ENCODE measurements at places on chromosomes 13 and 19.
A peak's percentile ranks its signal among the peaks of the same experiment; 100 is the strongest.

DNA sequence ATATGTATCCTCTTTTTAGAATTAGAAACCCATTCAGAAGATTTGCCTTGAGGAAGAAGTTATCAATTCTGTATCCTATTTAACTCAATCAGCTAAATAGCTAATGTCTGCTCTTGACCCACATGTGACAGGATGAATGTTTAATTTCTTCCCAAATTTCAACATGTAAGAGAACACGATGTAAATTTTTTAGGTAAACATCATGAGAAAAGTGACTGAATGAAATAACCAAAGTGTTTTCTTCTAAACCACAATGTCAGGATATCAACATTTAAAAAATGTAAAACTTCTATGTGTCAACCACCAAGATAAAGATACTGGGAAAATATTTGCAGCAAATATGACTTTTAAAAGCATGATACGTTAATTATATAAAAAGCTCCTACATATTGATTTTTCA, 302.4 kb downstream of the DCT start:
- no peak for DNase-seq

- DNase-seq: no peak
These were observed 164.4 kb downstream of the LMO7 start for GRCh38 chr13:75800545-75800944.

DNA sequence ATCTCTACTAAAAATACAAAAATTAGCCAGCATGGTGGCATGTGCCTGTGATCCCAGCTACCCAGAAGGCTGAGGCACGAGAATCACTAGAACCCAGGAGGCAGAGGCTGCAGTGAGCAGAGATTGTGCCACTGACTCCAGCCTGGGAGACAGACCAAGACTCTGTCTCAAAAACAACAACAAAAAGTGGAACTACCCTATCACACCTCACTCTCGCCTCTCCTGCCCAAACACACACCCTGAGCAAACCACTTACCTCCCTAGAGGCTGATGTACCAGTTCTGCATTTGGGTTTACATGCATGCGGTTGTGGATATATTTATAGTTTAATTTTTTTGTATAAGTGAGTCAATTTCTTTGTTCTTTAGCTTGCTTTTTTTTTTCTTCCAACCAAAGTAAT, 7.7 kb upstream of the PTOV1 start:
- DNase-seq: no peak

DNA sequence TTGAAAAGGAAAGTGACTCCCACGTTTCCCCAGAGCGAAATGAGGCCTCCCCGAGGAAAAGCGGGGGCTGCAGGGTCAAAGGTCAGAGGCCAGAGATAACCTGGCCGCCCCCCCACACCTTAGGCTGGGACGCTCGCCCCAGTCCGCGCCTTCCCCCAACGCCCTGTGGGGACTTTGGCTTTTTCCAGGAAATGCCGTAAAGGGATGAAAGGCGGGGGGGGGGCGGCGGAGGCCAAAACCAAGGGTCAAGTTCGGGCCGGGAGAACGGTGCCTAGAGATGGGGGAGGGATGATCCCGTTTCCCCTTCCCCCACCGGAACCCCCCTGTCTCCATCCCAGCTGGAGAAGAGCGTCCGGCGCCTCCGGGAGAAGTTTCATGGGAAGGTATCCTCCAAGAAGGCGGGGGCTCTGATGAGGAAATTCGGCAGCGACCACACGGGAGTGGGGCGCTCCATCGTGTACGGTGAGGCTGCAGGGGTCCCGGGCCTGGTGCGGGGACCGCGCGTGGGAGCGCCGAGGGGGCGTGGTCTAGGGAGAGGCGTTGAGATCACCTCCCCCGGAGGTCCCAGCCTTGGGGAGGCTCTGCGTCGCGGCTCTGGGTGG, 575 bp downstream of the SHFL start:
- no peak for DNase-seq

GRCh38 chr13:111917086-111917485, 149.9 kb upstream of the SOX1 start:
- no peak for DNase-seq

GRCh38 chr13:31111136-31111535, 50.6 kb downstream of the HSPH1 start:
- no peak for DNase-seq

- DNase-seq: no peak
These were observed 2.9 kb downstream of the ABCC4 start for GRCh38 chr13:95298169-95298965.

GRCh38 chr13:30111810-30112209, 195.5 kb downstream of the KATNAL1 start:
- DNase-seq: no peak

- no peak for DNase-seq
These were observed 3.8 kb downstream of the GRIK5 start for GRCh38 chr19:42066075-42066754.

GRCh38 chr19:43455321-43456113, 9.9 kb downstream of the LYPD3 start:
- DNase-seq: no peak

DNA sequence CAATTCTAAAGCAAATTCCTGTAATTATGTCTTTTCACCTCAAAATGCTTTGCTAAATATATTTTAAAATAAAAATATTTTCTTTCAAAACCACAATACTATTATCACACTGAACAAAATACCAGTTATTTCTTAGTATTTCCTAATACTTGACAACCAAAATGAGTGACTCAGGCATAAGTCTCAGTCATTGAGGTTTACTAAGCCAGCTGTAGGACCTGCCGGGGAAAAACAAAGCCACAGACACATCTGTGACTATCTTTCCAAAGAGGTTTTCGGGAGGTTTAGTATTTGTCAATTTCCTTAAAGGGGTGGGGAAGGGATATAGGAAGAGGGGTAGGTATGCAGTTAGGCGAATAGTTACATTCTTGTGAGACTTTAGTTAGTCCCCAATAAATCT, 3.2 kb upstream of the ZNF235 start:
- no peak for DNase-seq

DNA sequence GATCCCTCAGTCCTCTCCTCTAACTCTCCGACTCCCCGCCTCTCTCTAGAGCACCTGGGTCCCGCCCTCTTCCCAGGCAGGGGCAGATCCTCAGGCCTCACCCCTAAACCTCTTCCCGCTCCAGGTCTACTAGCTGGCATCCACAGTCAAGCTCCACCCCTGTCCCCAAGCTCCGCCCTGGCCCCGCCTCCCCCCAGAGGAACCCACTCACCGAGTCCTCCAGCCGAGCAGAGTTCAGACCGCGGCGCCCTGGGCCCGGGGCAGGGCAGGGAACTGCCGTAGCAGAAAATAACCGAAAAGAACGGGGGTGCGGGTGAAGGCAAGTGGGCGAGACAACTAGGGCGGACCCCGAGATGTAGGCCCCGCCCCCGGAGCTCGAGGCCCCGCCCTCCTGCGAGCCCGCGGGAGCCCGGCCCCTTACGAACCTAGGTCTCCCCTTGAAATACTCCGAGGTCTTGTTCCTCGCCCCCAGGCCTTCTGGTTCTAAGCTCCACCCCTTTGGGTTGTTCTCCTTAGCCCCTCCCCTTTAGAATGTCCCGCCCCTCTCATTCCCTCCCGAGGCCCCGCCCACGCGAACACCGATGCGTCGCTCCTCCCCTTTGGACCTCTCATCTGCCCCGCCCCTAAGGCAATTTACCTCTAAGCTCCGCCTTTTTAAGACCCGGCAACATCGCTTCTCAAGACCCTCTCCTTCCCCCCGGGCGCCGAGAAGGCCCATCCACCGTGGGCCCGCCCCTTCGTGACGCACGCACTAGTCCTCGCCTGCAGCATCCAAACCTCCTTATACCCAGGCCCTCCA, at the start of gene GGN:
TSS of gene GGN (minus strand) at position 485 of the 799 bp plus-strand sequence. CDS start 773 bp downstream, outside the sequence.
- peak; percentile 63 for DNase-seq

GRCh38 chr13:111489301-111489700, 168.9 kb downstream of the TEX29 start:
- DNase-seq: no peak

- no peak for DNase-seq
These were observed 3.1 kb downstream of the NDUFA3 start for GRCh38 chr19:54105796-54106195.

DNA sequence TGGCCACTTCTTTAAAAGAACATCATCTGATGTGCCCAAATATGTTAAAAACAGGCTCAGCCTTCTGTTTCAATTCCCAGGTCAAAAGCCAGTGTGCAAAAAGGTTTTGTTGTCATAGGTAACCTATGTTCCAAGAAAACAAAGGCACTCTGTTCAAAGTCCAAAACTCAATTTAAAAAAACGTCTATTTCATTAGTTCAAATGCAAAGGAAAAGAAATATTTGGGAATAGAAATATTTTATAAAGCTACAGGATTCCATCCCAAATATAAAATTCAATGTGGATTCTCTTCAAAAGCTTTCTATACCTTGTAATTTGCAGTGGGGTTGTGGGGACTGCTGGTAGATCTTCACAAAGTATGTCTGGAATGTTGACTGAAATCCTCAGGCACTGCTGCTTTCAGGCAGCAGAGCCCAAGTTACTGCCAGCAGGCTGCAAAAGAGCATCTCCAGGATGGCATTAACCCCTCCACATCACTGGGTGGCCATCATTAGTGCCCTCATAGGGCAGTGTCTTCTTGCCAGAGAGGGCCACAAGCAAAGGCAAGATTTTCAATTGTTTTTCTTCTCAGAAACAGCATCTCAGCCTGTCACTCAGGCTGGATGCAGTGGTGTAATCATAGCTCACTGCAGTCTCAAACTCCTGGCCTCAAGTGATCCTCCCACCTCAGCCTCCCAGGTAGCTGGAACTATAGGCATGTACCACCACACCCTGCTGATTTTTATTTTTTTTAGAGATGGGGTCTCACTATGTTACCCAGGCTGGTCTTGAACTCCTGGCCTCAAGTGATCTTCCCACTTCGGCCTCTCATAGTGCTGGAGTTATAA, 22.8 kb upstream of the STK24 start:
- no peak for DNase-seq

DNA sequence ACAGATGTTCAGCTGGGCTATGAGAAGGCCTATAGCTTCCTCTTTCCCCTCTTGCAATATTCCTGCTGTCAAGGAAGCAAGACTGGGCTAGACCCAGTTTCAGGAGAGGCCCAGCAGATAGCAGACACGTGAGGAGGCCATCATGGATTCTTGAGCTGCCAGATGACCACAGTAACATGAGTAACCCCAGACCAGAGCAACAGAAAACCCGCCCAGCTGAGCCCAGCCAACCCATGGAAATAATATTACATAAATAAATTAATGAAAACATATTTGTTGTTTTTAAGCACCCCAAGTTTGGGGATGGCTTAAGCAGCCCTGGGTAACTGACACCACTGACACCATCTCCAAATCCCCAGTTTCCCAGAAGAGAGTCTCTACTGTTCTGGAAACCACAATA, 50.2 kb upstream of the PDCD5 start:
- DNase-seq: no peak

DNA sequence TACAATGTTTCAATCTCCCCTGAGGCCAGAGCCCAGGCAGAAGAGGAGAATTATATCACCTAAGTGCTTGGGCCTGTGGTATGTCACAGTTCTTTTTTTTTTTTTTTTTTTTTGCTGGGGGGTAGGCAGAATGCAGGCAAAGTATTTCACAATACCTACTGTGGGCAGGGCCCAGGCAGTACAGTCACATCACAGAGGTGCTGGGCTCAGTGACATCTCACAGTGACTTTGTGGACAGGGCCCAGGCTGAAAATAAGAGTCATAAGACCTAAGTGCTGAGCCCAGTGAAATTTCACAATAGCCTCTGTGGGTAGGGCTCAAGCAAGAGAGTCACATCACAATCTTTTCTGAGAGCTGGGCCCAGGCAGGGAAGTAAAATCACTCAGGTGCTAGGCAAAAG, 15.9 kb upstream of the ZNF208 start:
- DNase-seq: no peak

DNA sequence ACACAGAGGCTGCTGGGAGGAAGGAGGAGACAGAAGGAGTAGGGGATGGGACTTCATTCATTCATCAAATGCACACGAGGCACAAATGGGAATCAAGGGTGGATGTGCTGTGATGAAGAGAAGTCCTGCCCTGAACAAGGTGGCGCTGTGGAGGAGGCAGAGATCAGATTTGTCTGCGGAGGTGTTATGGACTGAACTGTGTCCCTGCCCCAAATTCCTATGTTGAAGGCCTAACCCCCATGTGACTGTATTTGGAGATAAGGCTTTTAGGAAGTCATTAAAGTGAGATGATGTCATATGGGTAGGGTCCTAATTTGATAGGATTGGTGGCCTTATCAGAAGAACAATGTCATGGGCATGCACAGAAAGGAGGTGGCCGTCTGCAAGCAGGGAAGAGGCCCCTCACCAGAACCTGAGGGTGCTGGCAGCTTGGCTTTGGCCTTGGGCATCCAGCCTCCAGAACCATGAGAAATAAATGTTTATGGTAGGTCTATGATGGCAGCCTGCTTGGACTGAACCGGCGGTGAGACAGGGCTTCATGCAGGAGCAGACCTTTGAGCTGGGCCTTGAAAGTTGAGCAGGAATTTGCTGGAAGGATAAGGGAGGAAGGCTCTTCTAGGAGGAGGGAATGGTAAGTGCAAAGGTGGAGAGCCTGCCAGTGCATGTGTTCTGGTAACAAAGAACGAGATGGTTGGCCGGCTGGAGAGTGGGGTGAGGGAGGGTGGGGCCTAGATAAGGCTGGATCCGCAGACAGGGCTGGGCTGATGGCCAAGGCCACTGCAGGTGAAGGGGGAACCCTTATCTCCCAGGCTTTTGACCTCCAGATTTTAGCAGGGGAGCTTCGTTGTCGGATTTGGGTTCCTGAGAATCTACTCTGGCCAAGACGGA, 2.7 kb upstream of the CEBPA start:
- DNase-seq: no peak

DNA sequence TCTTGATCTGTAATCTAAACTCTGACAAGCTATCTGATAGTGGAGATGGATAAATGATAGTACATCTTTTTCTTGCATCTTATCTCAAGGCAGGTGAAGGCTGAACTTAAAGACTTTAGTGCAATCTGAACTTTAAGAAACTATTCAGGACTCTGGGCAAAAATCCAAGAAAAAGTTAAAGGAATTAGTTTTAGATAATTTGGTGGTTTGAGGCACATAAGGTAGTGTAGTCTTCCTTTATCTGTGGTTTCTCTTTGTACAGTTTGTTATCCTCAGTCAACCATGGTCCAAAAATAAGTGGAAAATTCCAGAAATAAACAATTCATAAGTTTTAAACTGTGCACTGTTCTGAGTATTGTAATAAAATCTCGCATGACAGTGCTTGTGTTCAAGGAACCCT, 172.9 kb downstream of the UGGT2 start:
- DNase-seq: no peak

DNA sequence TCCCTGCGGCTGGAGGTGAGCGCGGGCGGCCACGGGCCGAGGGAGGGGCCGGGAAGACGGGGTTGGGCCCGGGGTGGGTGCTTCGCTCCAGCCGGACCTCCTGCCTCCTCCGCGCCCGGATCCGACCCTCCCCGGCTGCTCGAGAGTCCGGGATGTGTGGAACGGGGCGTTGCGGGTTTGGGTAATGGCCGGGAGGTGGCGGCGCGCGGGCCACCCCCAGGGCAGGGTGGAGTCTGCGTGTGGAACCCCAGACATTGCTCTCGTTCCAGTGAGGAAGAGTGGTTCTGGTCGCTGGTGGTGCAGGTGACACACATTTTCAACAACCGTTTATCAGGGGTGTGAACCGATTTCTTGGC, 38.8 kb downstream of the ARHGEF7 start:
- no peak for DNase-seq

GRCh38 chr19:14167576-14168138, 31.3 kb upstream of the ASF1B start:
- DNase-seq: no peak

- peak; percentile 53 for DNase-seq
These were observed 2.7 kb downstream of the B3GNT3 start for GRCh38 chr19:17797424-17798201.

- DNase-seq: no peak
These were observed 31.6 kb upstream of the GAS6 start for GRCh38 chr13:113895436-113895835.

GRCh38 chr13:64553411-64554129, 2676.6 kb downstream of the PCDH9 start:
- no peak for DNase-seq

All from activated CD4-positive, alpha-beta T cell treated with anti-CD3 and anti-CD28 coated beads, Interleukin-2, amount 50 U/mL, for 24 hours (primary cell).